ENCODE measurements at places on chromosomes 13 and 19.

GRCh38 chr13:75790198-75790970 lies 154.3 kb downstream of the LMO7 start:
- no peak for DNase-seq

- no peak for DNase-seq
These were observed 15.7 kb upstream of the F7 start for GRCh38 chr13:113089693-113090414.

DNA sequence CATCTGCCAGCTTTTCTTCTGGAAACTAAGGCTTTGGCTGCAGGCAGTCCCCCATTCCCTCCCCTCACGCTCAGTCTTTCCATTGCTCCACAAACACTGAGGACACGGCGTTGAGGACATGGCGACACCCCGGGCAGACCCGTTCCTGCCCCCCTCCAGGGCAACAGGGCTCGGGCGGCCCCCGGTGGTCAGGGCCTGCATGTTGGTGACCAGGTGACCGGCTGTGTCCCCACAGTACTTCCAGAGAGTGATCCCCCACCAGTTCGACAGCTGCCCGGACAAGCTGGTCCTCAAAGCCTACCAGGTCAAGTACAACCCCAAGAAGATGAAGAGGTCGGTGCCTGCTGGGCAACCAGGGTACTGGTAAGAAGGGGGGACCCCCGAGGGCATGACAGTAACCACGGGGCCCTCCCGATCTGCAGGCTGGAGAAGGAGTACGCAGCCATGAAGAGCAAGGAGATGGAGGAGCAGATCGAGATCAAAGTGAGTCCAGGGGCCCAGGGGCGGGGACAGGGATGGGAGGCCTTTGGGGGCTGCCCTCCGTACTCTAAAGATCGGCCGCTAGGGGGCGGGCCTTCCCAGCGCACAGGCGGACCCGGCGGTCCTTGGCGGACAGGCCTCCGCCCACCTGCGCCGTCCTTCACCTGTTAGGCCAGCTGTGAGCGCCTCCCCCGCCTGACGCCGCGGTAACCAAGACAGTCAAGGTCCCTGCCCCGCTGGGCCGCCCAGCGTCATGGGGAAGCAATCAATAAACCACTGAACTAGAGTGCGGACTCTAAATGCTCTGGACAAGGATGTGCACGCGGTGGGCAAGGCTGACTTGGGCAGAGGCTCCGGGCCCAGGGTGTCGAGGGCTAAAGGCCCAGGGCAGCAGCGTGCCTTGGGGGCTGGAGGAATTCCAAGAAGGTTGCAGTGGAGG lies 21.1 kb downstream of the PRR36 start:
- no peak for DNase-seq

- no peak for DNase-seq
These were observed 19.9 kb downstream of the MEGF8 start for GRCh38 chr19:42345191-42345812.

GRCh38 chr19:47682939-47683338 lies 30.3 kb upstream of the EHD2 start:
- no peak for DNase-seq

DNA sequence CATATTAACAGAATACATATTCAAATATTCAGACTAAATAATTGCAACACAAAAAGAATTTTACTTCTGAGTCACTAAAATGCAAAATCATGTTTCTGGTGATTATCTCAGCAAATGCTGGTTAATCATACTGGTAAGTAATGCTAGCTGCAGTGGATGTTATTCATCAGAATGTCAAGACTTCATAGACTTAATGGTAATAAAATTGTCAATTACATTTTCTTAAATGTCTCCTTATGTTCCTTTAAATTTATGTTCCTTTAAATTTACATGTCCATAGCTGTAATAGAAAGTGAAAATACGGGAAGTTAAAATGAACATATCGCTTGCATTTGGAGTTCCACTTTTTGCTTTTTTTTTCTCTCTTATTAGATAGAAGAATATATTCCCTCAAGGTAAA lies 853.0 kb downstream of the SLITRK6 start:
- no peak for DNase-seq

DNA sequence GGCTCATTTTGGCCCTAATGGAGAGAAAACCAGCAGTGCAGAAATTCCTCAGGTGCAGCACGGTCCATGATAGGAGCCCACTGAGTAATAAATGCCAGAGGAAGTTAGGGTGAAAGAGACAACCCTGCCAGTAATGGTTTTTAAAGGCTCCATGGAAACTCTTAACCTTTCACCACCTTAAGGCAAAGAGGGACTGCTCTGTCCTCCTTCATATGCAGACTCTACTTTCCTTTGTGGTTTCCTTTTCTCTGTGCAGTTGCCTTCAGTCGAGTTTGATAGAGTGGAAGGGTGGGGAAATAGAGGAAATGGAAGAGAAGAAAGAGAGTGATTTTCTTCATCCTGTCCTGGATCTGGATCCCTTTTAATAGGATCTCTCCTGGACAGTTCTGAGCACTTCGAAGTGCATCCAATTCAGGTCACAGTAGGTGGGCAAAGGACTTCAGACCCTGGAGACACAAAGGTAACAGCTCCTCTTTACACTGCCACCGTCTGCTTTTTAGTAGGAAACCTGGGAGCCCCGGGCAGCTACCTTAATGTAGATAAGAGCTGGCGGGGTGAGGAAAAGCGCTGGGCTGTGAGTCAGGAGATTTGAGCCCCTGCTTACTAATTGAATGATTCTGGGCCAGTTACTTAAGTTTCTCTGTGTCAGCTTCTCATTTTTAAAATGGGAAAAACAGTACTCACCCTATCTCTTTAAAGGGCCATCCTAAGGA lies 294.8 kb downstream of the KCNRG start:
- no peak for DNase-seq

DNA sequence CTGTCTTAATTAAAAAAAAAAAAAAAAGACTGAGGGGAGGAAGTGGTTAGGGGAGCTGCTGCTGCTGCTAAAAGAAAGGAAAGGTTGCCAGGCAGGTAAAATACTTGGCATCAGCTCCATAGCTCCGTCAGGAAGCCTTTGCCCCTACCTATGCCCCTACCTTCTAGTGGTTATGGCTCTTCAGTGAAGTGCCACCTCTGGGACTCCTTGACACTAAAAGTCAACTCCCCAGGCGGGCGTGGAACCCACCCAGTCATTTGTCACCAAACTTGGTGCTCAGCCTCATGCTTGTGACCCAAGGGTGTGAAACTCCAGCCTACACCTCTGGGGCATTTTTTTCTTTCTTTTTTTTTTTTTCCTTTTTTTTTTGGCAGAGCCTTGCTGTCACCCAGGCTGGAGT lies 4.9 kb upstream of the NECTIN2 start:
- no peak for DNase-seq

DNA sequence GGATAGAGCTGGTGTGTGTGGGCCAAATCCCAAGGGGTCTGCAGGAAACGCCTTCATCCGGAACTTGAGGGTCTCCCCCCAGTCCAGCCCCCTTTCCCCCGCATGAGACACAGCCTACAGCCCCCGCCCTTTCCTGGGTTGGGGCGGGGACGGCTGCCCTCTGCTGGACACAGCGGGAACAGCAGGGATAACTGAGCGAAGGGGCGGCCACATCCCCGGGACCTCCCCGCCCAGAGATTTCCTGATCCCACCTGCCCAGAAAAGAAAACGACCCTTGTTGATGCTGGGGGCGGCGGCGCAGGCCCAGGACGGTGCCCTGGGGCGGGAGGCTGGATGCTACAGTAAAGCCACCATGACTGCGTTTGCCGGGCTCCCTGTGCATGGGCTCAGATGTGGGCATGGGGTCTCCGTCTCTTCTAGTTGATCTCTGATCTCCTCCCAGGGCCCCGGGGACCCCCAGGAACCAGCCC lies 14.2 kb downstream of the ONECUT3 start:
- peak; percentile 45 for DNase-seq

GRCh38 chr19:12907166-12907565 lies 11.9 kb downstream of the SYCE2 start:
- no peak for DNase-seq

- no peak for DNase-seq
These were observed 96.2 kb upstream of the RFC3 start for GRCh38 chr13:33721724-33722123.

GRCh38 chr13:60169239-60170031 lies 5.7 kb upstream of the DIAPH3 start:
- DNase-seq: no peak

GRCh38 chr19:32195706-32196610 lies 149.5 kb upstream of the ZNF507 start:
- no peak for DNase-seq

GRCh38 chr19:46624958-46625661 lies at the start of gene PTGIR:
TSS of gene PTGIR (minus strand) at chr19:46625089. CDS start at chr19:46624225, 864 bp downstream.
- no peak for DNase-seq

DNA sequence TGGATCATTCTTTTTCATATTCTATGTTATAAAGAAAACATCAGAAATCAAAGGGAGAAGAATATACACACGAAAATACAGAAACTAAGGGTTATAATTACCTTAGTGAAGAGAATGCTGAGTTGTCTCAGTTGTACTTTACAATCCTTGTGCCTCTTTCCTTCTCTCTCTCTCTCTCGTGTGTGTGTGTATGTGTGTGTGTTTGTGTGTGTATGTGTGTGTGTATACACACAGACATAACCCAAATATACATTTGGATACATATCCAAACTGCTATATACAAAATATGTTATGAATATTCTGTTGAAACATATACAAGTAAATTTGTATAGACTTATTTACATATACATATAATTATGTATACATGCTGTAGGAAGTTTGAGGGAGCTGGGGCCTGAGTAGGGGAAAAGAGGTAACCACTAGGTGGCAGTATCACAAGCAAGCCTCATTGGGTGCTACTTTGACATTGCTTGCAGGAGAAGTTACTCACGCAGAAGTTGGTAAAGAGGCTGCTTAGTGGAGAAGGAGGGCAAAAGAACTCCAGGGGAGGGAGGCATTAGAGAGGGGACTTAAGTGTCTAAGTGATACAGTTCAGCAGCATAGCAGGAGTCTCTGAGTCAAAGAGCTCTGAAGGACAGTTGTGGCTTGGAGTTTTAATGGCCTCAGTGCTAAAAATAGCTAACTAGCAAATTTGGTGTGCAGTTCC lies 465.1 kb upstream of the PCDH20 start:
- DNase-seq: no peak

DNA sequence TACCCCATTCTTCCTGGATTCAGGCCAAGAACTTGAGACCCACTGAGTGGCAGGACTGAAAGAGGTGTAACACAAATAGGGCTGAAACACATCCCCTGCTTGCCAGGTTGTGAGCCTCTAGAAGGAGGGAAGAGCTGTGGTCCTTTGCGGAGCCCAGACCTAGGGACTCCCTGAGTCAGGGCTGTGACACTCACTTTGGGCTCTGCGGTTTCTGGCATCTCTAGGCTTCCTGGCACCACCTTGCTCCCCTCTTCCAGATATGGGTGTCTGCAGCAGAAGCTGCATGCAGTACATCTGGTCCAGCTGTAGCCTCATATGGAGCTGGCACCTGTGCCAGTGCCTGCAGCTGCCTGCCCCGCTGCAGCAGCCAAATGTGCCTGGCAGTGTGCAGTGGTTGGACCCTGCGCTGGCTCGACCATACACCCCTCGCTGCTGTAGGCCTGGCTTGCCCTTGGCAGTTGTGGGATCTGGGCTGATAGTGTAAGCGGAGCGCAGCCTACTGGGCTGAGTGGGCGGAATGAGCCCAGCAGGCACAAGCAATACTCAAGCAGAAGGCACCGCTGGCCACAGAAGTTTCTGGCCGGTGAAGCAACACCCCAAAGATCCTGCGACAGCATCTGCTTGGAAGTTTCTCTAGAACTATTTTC lies 290.4 kb downstream of the SLITRK6 start:
- DNase-seq: no peak

DNA sequence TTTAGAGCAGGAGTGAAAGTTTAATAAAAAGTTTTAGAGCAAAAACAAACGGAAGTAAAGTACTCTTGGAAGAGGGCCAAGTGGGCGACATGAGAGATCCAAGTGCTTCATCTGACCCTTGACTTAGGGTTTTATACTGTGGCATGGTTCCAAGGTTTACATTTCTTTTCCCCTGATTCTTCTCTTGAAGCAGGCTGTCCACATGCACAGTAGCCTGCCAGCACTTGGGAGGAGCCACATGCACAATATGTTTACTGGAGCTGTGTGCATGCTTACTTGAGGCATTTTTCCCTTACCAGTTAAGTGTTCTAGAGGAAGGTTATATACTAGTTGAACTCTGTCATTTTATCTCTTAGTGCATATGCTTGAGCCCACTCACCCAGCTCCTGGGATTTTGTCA lies 295.6 kb downstream of the TBC1D4 start:
- no peak for DNase-seq

DNA sequence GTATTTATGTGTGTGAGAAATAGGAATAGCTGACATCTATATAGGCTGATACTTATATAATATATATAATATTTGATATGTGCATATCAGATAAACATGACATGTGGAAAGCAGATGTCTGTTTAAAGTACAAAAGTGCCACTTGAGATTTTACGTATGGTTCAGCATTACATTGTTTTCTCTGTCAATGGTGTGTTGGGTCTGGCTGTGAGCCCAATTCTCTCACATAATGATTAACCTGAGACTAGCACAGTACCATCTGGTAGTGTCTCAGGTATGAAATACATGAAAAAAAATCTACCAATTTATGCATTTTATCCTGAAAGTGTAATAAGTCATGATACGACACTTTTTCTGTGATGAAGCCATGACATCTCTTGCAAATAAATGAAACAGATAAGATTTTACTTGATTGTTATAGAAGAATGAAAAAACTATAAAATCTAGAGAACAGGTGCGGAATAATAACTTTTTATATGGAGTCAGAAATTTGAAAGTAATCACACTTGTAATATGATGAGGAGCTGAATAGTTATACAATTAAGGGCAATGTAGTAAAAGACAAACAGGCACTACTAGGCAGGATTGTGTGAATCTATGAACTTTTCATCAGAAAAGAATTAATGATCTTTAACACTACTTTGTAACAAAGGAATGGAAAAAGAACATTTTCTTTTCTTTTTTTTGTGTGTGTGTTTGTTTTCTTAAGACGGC lies 1405.0 kb downstream of the OLFM4 start:
- no peak for DNase-seq

- no peak for DNase-seq
These were observed 17.1 kb downstream of the COL4A2 start for GRCh38 chr13:110324026-110324749.

DNA sequence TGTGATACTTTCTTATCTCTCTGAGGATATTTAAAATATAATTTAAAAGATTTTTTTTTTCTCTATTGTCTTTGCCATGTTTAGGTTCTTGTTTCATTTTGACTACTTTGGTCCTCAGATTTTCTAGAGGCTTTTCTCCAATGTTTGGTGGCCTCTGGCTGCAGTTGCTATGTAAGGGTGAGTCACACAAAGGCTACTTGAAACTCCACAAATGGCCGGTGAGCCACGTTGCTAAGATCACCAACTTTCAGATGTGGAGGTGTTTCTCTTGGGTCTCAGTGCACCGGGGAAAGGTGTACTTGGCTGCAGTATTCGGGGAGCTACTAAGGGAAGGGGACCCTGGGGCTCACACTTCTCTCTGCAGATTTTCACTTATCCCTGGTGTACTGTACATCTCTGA lies 248.1 kb downstream of the HS6ST3 start:
- no peak for DNase-seq

DNA sequence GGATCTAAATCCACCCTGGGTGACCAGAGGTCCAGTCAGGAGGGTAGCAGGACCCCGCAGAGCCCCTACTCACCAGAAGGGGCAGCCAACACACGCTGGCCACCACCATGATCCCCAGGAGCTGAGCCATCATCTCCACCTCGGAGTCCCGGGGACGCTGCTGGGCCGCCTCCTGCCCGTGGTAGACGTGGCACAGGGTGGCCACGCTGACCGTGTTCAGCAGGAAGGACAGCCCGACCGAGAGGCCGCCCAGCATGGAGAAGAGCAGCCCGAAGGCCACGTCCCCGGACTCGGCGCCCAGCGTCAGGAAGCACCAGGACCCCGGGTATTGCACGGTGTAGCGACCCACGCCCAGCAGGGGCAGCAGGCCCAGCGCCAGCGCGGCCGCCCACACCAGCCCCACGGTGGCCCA lies 6.9 kb downstream of the TBXA2R start:
- DNase-seq: no peak
